Left ventricle myocardium inferior (tissue), 1 donor: ENCODE measurements at places on chromosomes 7 and 10. TPM values are rescaled to one million over a fixed set of nuclear protein-coding genes. Genes with fewer than 3 reads are reported as not detected.

BMPER gene
- 2.9 TPM for total RNA-seq

LRIT1 gene
- not detected for total RNA-seq

SCIN gene
- total RNA-seq = not detected

TYW1B gene
- total RNA-seq = 2.5 TPM

CFAP46 gene
- total RNA-seq = 0.99 TPM

GPR15LG gene
- not detected for total RNA-seq

PPP1R9A gene
- total RNA-seq = 27.6 TPM

NYAP1 gene
- total RNA-seq = 0.38 TPM

GRCh38 chr7:82051601-82052000 is 281.8 kb upstream of the HGF start:
- DNase-seq = no peak

- DNase-seq = no peak
Measured at GRCh38 chr10:19966751-19967150, 150.5 kb downstream of the PLXDC2 start.

GRCh38 chr7:106545275-106545674 is 115.7 kb downstream of the CCDC71L start:
- no peak for DNase-seq

DNA sequence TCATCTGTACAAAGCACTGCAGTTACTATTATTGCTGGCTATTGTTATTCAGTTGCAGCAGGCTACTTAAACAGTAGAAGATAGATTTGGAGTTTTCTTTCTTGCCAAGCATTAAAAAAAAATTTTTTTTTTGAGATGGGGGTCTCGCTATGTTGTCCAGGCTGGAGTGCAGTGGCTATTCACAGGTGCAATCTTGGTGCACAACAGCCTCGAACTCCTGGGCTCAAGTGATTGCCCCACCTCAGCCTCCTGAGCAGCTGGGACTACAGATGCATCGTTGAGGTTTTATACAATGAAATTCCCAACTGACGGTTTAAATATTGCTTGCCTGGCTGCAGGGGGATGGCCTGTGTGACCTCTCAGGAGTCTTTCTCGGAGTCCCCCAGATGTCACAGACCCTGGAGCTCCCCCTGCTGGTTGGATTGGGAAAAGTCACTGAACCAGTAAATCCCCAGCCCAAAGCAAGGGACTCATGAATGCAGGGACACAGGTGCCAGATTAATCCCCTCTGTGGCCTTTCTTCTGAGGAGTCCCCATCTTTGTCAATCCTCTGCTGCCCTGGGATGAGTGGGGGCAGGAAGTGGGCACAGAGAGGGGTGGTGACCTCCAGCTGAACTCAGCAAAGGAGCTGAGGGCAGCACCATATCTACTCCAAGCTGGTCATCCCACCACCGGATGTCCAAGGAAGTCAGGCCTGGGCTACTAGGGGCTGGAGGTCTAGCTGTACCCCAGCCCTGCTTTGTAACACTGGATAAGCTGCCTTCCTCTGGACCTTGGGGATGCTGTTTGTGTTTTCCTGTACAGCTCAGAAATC is 149.6 kb downstream of the C10orf105 start:
- DNase-seq = peak; percentile 66

DNA sequence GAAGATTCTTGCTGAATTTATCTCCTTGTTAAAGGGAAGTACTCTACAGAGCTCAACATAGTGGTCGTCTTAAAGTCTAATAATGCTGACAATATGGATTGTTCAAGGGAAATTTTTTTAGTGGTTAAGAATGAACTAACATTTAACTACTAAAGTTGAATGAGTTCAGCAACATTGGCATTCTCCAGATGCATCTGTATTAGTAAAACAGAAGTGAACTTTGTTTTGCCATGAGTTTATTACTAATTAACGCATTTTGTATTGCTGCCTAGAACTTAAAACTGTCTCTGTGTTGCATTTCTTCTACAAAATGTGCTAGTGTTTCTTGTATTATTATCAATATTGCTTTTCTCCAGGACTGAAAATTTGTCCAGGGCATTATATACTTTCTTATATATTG is 67.5 kb downstream of the C1GALT1 start:
- no peak for DNase-seq

- no peak for DNase-seq
Measured at GRCh38 chr10:97822261-97822687, 27.4 kb upstream of the GOLGA7B start.

DNA sequence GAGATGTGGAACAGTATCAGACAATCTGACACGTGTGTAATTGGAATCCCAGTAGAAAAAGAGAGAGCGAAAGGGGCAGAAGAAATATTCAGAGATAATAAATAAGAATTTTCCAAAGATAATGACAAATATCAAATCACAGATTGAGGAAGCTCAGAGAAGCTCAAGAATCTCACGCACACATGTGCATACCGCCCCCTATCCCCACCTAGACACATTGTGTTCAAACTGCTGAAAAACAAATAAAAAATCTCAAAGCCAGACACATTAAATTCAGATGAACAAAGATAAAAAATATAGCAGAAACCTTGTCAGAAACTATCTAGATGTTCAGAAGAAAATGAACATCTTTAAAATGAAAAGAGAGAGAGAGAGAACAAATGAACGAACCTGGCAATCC is 17.2 kb downstream of the SFR1 start:
- no peak for DNase-seq

DNA sequence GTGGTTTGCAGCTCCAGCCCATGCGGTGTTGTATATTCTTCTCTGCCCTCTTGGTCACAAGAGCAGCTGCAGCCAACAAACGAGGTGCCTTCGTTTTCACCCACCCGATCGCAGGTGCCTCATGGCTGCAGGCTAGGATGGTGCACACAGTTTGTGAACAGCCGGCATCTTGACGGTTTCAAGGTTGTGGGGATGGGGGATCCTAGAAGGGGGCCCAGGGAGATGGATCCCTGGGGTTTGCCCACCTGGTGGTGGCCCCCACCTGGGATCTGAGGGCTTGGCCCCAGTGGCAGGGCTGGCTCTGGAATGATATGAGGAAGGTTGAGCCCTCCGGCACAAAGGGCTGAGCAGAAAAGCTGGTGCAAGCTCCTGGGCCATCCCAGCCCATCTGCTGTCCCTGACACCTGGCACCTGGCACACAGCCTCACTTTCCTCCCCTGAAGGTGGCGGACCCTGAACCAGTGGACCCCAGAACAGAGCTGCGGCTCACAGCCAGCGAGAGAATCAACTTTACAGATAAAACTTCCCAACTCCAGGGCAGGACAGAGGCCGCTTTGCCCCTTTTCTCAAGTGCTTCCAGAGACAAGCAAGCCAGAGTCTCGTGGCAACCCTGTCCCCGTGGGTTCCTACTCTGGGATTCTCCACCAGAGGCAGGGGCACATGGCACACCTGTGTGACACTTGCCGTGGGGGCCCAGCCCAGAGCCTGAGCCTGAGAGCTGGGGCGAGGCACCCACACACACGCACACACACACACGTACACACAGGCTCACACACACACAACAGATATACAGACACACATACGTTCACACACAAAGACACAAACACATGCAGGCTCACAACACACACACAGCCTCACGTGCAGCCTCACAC is 177.3 kb upstream of the PPP2R2D start:
- DNase-seq = no peak

- no peak for DNase-seq
Measured at GRCh38 chr7:71477441-71477840, 345.5 kb downstream of the GALNT17 start.

- DNase-seq = no peak
Measured at GRCh38 chr10:7484456-7485243, 73.8 kb upstream of the SFMBT2 start.

- DNase-seq = no peak
Measured at GRCh38 chr7:135704074-135704473, 23.9 kb downstream of the SLC13A4 start.

- DNase-seq = no peak
Measured at GRCh38 chr10:11678074-11678793, 63.9 kb upstream of the ECHDC3 start.

- DNase-seq = peak; percentile 23
Measured at GRCh38 chr10:12390733-12391132, 41.4 kb downstream of the CAMK1D start.
